RPMI7951 (cell line): ENCODE measurements at places on chromosomes 6 and 20.

DNA sequence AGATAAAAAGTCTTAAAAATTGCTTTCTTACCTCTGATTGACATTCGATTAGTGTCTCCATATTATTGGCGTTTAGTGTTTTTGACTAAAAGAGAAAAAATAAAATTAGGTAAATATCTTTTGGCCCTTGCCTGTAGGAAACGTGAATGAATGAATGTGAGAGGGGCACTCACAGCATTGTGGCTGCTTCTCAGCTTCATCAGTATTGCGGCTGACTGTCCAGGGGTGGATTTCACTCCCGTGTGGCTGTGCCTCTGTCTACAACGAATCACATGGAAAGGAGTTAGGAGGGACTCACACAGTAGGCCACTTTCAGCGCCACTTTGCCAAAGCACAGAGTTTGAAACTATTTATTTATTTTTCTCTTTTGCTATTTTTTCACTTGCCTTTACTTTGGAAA is 844 bp downstream of the TAGAP start:
- DNase-seq: no peak

GRCh38 chr6:34315256-34315655 is 66.5 kb upstream of the SMIM29 start:
- no peak for DNase-seq

- no peak for DNase-seq
Observed at GRCh38 chr6:43584892-43585570, 9.0 kb downstream of the POLH start.

- peak; percentile 64 for DNase-seq
Observed at GRCh38 chr20:20223981-20224380, 143.9 kb upstream of the INSM1 start.

DNA sequence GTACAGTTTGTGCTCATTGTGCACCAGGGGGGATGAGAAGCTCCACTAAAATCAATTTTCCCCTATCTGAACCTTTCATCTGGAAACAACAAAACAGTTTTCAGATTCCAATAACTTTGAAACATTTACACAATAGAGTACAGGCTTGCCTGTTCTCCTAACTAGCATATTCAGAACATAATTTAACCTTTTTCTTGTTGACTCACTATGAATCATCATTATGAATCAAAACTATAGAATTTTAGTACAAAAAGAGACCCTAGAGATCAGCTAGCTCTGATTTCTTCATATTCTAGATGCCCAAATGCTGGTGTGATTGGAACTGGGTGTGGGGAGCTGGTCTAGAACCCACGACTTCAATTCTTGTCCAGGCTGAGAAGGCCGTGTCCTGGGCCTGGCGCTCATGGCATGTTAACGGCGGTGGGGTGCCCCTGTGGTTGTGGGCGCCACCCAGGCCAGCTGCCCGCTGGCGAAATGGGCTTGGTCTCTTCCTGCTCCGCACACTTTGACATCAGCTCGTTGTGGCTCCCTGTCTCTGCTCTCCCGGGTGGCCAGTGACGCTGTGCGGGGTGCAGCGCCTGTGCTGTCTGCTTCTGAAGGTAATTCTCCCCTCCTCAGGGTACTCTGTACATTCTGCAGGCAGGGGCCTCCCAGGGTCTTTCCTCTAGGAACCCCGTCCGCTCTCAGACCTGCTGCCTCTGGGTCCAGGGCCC is 29.9 kb upstream of the AGPAT4 start:
- peak; percentile 24 for DNase-seq

DNA sequence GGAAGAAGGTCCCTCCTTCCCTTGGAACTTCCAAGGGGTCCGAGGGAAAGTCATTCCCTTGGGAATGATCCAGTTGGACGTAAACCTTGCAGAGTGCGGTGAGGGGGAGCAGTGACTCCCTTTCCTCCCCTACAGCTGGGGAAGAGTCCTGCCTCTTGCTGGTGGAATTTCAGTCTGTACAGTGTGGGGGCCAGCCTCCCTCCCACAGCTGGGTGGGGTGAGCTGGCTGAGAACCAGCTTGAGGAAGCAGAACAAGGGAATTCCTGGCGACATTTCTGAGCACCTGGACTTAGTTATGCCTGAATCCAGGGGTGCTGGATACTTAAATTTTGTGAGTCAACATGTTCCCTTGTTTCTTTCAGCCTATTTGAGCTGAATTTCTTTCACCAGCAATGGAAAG is 152.0 kb downstream of the ANKRD60 start:
- DNase-seq: peak; percentile 67

DNA sequence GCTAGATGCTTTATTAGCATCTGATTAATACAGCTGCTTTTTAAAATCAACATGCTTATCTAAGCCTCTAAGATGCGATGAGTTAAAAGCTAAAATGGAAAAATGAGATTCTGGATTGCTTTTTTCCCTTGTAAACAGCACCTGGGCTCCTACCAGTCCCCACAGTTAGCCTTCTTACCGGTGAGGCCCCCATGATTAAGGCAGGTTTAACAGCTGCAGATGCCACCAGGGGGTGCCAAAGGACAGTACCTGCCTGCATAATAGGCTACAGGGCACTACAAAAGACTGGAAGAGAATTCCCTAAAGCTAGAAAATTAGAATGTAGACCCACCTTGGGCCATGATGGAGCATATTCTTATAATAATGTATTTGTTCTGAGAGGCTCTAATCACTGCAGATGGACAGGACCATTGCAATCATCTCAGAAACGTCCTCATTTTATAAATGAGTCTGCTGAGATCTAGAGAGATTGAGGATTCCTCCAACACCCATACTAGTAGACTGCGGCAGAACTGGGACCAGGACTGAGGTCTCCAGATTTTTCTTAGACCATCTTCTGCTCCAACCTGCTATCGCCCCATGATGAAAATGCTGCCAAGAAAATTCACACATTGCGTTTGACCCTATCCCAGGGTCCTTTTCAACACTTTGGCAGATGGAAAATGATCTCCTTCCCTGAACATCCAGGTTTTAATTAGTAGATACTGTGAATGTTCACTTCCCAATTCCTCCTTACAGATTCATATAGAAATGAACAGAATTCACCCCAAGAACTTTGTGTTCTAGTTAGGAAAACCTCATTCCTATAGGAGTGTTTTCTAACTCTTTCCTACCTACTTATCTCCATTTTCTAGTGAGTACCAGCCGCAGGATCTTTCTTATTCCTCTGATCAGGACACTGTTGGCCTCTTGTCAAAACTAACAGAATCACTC is 148.8 kb downstream of the RPS12 start:
- peak; percentile 51 for DNase-seq

DNA sequence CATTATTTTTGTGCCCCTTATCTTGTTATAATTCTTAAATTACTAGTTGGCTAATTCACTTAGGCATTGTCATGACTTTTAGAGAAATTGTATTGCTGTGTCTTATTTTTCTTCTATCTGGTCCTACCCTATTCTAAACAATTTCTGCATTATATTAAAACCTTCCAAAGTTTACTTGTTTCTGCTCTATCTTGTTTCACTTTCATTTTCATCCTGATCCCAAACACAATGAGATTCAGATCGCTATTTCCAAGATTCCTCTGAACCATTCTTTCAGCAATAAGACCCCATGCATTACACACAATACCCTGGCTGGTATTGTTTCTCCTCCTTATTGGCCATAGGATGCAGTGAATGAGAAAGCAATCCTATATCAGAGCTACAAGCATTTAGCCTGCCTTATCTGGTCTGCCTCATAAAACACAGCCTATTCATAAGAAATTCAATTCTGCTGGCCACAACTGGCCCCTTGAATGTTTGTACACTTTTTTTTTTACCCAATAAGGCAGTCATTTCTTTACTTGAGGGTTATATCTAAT is 69.9 kb upstream of the POU3F2 start:
- DNase-seq: peak; percentile 29

GRCh38 chr6:33745548-33745947 is 1.2 kb downstream of the IP6K3 start:
- DNase-seq: no peak

DNA sequence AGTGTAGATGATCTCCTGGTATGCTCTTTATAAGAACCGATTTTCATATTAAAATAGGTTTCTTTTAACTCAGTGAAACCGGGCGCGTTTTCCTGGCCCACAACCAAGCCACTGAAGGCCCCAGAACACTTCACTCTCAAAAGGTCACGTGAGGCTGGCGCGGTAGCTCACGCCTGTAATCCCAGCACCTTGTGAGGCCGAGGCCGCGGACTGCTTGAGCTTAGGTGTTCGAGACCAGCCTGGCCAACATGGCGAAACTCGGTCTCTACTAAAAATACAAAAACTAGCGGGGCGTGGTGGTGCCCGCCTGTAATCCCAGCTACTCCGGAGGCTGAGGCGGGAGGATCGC is 402 bp upstream of the TAF8 start:
- DNase-seq: peak; percentile 13

- DNase-seq: no peak
Observed at GRCh38 chr20:939606-940005, 23.5 kb upstream of the ANGPT4 start.

DNA sequence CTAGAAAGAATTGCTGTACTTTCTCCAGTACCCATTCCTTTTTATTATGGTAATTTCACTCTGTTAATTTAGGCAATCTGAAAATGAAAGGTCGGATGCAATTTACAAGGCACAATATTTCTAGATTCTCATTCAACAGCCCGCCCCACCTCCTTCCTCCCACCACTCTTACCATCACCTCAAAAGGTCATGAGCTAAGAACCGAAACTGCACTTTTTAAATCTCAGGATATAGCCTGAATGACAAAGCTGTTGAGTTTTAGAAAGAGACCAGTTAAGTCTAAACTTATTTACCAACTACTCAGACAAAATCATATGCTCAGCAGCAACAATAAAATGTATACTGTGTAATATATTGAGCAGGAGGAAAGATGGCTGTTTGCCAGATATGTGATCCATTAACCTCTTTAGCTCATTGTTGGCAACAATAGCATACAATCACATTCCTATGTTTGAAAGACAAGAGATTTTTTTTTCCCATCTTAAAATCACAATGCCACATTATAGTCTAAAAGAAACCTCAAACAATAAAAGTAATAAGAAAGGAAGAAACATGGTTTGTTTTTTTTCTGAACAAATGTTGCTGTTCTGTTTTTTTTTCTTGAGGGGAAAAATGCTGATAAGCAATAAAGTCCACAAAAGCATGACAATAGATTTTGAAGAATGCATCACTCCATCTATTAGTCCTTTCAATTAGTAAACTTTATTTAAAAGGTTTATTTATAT is 1.6 kb upstream of the HS3ST5 start:
- DNase-seq: no peak

- no peak for DNase-seq
Observed at GRCh38 chr6:76481101-76481500, 408.6 kb upstream of the IMPG1 start.

DNA sequence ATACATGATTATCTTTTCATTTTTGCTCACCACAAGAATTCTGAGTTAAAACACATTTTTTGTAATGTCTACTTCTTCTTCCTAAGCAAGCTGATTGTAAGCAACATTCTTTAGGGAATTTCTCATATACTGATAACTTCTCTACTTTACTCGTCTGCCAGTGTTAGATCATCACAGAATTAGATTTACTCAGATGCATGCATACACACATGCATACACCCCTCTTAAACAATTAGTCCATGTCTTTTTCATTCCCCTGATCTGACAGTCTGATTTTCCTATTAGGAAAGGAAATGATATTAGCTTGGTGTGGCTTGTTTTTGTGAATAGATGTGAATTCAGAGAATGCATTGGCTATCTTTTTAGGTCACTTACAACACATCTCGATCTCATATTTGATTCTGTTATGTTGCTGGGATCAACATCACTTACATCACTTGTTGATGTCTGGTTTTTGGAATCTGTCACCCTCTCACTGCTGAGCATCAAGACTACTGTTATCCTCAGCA is 91.4 kb downstream of the FIG4 start:
- no peak for DNase-seq

DNA sequence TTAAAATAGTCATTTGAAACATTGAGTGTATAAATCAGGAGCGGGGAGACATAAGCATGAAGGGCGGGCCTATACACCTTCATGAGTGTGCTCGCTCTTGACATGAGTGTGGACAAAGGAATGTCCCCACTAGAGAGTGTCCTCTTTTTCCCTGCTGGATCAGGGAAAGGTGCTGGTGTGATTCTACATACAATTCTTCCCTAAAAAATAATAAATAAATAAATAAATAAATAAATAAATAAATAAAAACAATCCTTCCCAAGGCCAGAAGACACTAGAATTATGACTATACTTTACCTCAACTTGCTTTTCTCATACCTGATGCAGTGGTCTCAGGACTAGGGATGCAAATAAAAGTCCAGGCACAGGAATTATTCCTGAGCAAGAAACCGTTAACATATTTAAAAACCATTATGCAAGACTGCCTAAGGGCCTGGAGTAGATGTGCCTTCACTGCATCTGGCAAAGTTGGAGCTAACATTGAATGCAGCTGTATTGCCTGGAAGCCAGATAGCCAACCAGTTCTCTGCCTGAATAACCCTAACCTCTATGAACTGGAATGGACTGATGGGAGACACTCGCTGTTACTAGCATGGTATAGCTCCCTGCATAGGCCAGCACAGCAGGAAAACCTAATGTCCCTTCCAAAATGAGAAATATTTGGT is 37.5 kb upstream of the MICB start:
- DNase-seq: no peak

DNA sequence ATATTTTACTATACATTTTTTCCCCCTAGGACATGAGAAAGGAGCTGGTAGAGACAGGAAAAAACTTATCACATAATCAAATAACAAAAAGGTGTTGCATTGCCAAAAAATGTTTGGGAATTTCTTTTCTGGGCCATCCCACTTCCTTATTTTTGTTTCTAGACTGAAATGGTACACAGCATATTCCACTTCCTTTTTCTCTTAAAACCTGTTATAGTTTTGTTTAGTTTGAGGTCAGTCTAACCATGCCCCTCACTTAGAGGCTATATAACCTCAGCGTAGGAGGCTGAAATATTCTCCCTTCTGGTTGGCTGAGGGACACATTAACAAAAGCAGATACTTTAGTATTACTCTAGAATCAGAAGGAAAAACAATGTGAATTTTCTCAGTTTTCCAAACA is 323.9 kb downstream of the GJA1 start:
- DNase-seq: no peak

GRCh38 chr6:147742440-147742839 is 233.9 kb downstream of the SAMD5 start:
- DNase-seq: no peak

- DNase-seq: no peak
Observed at GRCh38 chr20:673603-674001, 2.0 kb downstream of the SCRT2 start.

- DNase-seq: no peak
Observed at GRCh38 chr20:2338411-2339066, 42.2 kb upstream of the TGM6 start.

- DNase-seq: no peak
Observed at GRCh38 chr6:163720005-163720404, 305.5 kb downstream of the QKI start.

DNA sequence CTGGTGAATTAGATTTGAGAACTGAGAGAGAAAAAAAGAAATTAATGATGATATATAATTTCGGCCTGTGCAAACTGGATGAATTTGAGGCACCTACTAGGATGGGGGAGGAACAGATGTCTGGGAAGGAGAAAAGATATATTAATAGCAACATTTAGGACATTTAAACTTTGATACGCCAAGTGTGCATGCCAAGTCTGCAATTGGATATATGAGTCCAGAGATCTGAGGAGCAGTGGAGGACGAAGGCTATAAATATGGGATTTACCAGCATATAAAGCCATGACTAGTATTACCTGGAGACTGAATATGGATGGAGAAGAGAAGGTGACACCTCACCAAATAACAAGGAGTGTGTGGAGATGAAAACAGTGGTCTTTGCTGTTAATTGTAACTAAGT is 272.6 kb upstream of the HSF2 start:
- no peak for DNase-seq

- DNase-seq: peak; percentile 84
Observed at GRCh38 chr6:35318196-35319171, 20.9 kb downstream of the DEF6 start.
